ENCODE measurements at places on chromosomes 6 and 20.
A peak's percentile ranks its signal among the peaks of the same experiment; 100 is the strongest.

GRCh38 chr6:38185752-38186151, 366.2 kb downstream of the ZFAND3 start:
- DNase-seq = no peak

- no peak for DNase-seq
These were observed 129.5 kb upstream of the PTPN1 start for GRCh38 chr20:50380697-50381040.

GRCh38 chr20:8853805-8854338, 215.0 kb upstream of the PLCB4 start:
- peak; percentile 21 for DNase-seq

DNA sequence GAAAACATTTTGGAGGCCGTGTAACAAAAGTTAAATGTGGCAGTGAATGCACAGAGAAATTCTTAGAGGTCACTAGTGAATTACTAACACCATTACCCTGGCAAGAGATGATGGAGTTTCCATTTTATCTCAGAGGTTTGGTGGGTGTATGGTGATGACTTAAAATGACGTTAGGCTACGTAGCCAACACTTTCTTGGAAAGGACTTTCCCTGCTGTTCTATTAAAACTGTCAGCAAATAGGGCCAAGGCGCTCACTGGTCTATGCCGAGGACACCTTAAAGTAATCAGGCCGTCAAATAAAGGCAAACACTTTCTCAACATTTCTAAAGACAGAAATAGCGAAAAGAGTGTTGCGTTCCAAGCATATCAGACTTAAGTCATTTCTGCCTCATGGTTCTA, 160.8 kb downstream of the GMPR start:
- no peak for DNase-seq

DNA sequence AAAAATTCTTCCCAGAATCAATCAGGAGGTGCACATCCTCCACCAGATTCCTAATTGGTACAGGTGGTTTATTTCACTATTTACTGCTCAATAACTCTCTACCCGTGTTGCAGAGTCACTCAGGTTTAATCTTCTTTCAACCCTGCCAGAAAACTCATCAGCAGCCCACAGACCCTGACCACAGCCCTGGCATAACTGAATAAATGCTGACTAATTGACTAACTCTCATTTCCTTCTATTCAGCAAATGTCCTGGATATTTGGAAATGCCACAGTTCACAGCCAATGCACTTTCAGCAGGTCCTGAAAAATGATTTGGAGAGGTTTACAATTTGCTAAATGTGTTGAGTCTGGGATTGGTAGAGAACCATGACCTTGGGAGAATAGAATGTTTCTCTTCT, 62.3 kb downstream of the TRMT6 start:
- DNase-seq = no peak

DNA sequence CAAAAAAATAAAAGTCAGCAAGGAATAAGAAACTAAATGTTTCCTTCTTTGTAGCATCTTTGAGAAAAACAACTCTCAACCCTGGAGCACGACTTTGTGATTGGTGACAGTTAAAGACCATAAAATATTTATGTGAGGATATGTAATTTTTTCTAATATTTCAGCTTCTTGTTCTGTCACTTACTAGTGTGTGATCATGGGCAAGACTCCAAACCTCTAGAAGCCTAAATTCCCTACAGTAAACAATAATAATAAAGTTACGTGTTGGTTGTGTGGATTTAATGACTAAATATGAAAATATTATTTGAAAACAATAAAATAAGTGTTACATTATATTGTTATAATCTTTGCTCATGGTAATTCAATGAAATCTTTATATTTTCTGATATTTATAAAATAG, 735.6 kb upstream of the MARCKS start:
- DNase-seq = no peak

- no peak for DNase-seq
These were observed 878.6 kb upstream of the CITED2 start for GRCh38 chr6:140253096-140253495.

GRCh38 chr6:21349834-21350233, 243.7 kb upstream of the SOX4 start:
- DNase-seq = no peak

GRCh38 chr20:41137614-41138474, 501 bp downstream of the PLCG1 start:
- DNase-seq = peak; percentile 87

DNA sequence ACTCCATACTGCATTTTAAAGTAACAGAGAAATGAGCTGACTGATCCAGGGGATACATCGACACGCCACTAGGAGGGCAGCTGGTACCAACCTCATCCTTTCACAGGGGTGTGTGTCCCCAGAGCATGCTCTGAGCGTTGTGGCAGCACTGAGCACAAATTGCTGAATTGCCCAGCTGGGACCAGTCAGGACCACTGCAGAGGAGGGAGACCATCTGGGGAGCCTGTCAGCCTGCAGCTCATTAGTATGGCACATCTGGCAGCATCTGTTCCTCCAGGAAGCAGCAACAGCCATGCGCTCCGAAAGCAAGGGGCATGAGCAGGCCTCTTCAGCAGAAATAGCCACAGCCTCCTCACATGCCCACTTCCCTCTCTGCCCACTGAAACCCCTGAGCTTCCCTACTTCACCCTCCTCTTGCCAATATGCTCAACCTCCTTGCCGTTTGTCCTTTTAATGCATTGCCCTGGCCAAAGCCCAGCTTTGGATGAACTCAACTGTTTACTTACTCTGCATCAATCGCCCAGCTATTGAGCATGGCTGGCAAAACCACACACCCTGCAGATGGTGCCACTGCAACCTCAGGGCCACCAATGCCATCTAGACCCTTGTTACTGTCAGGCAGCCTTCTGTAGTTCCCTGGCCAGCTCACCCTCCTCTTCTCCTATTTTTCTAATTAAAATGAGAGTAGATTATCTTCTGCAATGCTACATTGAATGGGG, 77.6 kb upstream of the NEDD9 start:
- DNase-seq = no peak

- DNase-seq = no peak
These were observed 18.4 kb downstream of the TENT5A start for GRCh38 chr6:81734081-81734480.

- DNase-seq = no peak
These were observed 1.2 kb downstream of the ARFGAP1 start for GRCh38 chr20:63273635-63274380.

GRCh38 chr6:68649669-68650068, 14.6 kb downstream of the ADGRB3 start:
- no peak for DNase-seq

DNA sequence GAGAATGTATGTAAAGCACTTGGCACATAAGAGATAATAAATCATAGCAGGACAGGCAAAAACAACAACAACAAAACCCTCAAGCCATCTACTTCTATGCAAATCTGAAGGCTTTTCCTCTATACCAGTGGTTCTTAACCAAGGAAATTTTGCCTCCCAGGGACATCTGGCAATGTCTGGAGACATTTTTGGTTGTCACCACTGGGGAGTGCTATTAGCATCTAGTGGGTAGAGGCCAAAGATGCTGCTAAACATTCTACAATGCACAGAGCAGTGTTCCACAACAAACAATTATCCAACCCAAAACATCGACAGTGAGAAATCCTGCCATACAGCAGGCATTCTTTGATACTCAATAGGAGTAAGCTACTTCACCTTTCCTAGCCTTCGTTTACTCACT, 28.2 kb downstream of the NDRG3 start:
- no peak for DNase-seq

DNA sequence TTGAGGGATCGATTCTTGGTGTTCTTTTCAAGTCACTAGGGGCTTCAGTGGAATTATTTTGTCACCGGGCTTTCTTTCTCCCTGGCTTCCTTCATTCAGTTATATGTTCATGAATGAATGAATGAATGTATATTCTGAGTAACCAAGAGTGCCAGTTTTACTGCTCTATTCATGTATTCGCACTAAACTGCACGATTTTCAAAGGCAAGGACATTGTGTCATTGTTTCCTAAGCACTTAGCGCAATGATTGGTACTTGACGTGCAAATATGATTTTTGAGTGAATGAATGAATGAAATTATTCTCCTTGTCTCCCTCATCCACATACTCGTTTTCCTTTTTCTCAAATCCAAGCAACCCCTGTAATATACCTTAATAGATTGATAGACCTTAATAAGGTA, 822 bp downstream of the AFG1L start:
- no peak for DNase-seq

DNA sequence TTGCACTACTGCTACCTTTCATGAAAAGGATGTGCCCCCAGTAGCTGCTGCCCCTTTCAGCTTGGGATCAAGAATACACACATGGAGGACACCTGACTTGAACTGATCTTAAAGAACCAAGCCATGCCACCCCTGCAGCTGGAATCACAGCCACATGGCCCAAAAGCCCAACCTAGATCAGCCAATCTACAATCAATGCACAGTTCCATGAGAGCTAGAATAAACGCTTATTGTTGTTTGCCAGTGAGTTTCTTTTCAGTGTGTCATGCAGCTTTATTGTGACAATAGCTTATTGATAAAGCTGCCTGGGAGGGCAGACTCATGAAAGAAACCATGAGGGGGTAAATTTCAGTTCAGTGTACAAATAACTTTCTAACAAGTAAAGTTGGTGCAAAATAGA, 397.7 kb downstream of the PTPRT start:
- DNase-seq = no peak

GRCh38 chr6:13709689-13710551, 1.7 kb downstream of the RANBP9 start:
- DNase-seq = peak; percentile 33

DNA sequence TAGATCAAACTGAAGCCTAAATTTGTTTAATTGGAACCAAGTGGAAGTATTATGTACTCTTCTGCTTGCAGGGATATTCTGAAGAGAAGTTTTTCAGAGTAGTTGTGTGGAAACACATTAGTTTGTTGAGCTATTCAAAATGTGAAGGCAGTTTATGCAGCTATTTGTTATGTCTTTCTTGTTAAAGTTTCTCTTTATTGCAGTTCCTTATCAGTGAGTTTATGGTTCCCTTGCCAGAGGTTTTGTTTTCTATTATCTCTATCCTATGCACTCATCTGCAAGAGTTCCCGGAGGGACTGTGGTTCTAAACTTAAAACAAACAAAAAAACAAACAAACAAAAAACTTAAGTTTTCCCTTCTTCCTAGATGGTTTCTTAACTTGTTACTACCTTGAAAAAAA, 143.7 kb upstream of the SLC22A16 start:
- DNase-seq = no peak

GRCh38 chr20:13158369-13158768, 62.7 kb upstream of the ISM1 start:
- no peak for DNase-seq

DNA sequence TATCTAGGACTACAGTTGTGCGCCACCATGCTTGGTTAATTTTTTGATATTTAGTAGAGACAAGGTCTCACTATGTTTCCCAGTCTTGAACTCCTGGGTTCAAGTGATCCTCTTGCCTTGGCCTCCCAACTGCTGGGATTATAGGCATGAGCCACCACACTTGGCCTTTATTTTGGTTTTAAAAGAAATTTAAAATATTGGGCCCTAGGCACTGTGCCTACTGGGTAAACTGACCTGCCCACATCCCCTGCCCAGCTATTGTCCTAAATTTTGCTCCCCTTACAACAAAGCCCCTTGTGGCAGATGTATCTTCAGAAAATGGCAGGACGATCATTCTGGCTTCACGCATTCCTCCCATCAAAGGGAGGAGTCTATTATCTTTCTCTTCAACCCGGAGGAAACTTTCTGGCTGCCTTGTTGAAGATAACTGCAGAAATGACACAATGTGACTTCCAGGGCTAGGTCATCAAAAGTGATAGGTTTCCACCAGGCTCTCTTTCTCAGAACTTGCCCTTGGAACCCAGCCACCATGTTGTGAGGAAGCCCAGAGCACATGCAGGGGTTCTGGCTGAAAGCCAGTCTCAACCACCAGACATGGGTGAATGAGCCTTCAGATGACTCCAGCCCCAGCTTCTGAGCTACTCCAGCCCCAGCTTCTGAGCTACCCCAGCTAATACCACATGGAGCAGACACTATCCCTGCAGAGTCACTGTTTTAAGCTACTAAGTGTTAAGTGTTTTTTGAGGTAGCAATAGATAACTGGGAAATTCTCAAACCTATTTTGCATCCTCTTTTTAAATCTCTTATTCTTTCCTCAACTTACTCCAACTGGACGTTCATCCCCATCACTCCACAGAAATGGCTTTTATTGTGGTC, 4.6 kb upstream of the GUCA1B start:
- DNase-seq = no peak

DNA sequence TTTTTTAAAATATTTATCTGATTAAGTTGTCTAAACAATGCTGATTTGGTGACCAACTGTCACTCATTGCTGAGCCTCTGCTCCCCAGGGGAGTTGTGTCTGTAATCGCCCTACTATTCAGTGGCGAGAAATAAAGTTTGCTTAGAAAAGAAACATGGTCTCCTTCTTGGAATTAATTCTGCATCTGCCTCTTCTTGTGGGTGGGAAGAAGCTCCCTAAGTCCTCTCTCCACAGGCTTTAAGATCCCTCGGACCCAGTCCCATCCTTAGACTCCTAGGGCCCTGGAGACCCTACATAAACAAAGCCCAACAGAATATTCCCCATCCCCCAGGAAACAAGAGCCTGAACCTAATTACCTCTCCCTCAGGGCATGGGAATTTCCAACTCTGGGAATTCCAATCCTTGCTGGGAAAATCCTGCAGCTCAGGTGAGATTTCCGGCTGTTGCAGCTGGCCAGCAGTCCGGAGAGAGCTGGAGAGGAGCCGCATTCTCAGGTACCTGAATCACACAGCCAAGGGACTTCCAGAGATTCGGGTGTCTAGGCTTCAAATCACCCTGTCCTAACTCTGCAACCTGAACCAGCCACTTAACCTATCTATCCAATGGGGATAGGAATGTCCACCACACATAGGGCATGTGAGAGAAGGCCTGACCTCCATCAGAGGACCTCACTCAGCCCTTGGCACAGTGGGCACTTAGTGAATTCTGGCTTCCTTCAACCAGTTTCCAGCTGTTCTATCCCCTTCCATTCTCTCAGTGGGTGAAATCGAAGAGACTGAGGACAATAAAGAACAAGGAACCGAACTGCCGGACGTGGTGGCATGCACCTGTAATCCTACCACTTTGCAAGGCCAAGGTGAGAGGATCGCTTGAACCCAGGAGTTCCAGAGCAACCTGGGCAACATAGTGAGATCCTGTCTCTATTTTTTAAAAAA, 3.1 kb downstream of the TNF start:
- no peak for DNase-seq

GRCh38 chr6:7184502-7184901, 76.7 kb downstream of the RREB1 start:
- DNase-seq = no peak

GRCh38 chr6:158910484-158911440, 89.2 kb downstream of the RSPH3 start:
- no peak for DNase-seq

DNA sequence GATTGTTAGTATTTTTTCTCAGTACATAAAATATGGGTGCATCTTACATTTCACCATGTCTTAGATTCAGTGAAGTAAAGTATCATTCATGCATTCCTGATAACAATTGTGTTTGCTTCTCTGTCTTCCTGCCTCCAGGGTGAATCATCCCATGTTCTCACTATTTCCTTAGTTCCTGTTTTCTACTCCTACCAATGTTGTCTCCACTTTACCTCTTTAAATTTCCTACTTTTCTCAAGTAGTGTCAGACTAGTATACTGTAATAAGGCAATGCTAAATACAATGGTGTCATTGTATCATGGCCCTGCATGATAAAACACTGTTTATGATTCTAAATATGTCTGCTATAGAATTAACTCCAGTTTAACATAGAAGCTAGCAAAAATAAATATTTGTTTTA, 37.4 kb upstream of the GABRR1 start:
- DNase-seq = no peak
